ENCODE measurements at places on chromosomes 2 and 18.

GRCh38 chr2:102553601-102554000 is 65.8 kb upstream of the SLC9A2 start:
- no peak for DNase-seq

GRCh38 chr2:232456296-232457120 is 555 bp downstream of the ALPI start:
- DNase-seq = no peak

DNA sequence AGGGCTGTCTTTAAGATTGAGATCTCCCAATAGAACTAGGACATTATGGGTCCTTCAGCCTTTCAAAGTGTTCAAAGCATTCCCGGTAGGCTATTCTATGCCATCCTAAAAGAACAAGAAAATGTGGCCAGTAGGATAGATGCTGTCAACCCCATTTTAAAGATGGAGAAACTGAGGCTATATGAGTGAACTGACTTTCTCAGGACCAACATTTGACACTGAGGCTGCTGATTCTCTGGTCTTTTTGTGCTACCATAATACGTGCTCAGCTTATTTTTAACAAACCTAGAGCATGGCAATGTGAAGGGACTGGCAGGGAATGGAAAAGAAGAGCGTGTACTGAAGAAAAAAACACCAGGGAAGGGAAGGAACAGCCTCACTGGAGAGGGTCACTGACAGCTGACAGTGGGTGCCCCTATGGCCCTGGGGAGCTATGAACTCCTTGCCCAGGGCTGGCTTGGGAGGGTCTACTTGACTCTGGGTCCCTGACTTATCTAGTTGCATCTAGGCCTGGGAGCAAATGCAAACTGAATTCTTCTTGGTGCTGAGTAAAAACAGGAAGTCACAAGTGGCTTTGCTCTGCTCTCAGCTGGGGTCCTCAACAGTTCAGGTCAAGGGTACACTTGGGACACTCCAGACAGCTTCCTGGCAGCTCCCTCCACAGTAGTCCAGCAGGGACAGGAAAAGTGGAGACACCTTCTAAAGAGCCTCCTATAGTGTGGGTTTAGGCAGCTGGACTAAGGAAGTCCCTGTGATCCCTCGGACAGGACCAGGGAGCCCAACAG is 2.3 kb downstream of the CYRIA start:
- DNase-seq = no peak

DNA sequence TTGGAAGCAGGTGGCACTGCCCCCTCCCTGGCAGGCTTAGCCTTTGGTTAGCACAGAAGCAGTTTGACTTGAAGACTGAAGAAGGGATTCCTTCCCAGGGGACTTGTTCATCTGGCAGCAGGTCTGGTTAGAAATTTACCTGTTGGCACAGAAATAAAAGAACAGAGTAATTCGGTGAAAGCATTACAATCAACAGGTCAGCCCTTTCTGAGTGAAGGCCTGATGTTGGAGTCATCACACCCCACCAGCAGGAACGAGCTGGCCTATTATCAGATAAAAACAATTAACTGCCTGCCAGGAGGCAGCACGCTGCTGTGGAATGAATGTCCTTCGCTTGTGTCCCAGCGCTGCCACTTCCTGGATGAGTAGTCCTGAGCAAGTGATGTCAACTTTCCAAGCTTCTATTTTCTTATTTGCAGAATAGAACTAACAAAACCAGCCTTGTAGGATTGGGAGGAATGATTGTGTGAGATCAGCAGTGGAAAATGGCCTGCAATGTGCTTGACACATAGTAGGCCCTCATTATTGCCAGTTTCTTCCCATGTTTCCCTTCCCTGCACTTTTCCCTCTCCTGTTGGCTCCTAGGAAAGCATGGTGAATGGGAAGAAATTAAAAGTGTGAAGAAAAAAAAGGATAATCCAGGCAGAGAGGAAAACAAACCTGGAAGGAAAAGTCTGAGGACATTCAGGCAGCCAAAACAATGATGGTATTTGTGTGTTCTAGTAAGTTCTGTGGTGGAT is 29.0 kb downstream of the LGALSL start:
- DNase-seq = no peak

DNA sequence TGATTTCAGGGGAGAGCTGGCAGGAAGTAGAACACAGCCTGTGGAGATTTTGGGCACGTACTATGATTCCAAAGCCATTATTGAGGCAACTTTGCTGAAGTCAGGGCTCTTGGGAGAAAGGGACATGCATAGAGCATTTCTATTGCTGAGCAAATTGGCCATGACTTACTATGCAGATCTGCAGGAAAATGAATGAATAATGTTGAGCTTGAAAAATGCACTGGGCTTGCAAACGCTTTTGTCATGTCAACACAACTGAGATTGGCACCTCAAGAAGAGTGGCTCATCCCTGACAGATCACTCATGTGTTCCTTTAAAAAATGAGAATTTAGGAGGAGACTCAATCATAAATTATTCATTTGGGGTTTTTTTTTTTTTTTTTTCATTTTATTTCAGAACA is 230.5 kb downstream of the MBD2 start:
- DNase-seq = no peak

DNA sequence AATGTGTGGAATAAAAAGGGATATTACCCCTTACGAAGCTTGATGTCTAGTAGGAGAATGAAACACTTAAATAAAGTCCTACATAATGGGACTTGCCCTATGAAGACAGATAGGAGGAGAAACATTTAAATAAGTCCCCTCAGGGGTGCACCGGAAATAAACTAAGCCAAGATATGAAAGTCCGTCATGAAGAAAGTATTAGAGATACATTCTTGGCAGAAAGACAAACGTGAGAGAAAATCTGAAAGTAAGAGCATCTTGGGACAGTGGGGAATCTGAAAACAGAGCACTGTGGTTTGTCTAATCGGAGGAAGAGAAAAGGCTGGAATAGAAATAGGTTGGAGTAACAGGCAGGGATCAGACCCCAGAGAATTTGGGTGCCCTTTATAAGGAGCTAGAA is 516.9 kb upstream of the DSEL start:
- DNase-seq = no peak

GRCh38 chr2:45469314-45470099 is 141.6 kb downstream of the SRBD1 start:
- DNase-seq = no peak

DNA sequence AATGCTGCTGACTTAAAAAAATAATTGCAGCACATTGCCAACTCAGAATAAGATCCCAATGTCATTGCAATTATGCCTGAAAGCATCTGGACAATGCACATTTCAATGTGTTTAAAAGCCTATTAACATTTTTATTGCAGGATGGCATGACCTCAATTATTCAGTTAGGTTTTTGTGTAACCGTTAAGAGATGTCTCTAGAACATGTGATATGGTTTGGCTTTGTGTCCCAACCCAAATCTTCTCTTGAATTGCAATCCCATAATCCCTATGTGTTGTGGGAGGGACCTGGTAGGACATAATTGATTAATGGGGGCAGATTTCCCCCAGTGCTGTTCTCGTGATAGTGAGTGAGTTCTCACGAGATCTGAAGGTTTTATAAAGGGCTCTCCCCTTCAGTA is 43.2 kb upstream of the ZC3H15 start:
- DNase-seq = no peak

- no peak for DNase-seq
These were observed 121.4 kb downstream of the ASXL3 start for GRCh38 chr18:33699372-33699771.

DNA sequence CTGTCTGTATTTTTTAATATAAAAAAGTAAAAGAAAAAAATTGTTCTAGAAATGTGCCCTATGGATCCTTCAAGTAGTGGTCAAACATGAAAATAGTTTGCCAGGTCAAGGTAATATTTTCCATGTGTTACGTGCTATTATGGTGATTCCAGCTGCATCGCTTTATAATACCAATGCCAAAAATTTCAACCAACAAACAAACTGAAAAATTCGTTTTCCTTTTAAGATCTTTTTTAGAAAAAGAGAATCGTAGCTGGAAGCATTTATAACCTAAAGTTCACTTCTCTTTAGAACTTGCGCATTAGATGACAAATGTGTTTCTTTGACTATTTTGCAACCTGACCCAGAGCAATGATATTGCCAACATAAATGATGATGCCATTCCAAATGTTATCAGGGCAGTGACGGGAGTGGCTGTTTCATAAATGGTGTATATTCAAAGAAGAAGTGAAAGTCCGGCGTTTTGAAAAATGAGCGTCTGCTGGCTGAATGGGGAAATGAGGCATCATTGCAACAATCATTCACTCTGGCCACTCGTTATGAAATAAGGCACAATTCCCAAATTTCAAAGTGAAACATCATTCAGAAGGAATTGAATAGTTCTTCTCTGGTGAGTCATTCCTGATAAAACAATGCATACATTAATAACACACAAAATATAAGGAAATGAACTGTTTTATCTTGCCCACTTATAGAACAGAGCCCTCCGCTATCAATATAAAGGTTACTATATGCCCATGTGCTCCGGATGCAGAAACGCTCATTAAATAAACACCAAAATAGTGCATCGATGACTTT is 297.4 kb downstream of the TGIF1 start:
- no peak for DNase-seq

GRCh38 chr18:36499938-36500337 is 202.4 kb downstream of the FHOD3 start:
- no peak for DNase-seq

DNA sequence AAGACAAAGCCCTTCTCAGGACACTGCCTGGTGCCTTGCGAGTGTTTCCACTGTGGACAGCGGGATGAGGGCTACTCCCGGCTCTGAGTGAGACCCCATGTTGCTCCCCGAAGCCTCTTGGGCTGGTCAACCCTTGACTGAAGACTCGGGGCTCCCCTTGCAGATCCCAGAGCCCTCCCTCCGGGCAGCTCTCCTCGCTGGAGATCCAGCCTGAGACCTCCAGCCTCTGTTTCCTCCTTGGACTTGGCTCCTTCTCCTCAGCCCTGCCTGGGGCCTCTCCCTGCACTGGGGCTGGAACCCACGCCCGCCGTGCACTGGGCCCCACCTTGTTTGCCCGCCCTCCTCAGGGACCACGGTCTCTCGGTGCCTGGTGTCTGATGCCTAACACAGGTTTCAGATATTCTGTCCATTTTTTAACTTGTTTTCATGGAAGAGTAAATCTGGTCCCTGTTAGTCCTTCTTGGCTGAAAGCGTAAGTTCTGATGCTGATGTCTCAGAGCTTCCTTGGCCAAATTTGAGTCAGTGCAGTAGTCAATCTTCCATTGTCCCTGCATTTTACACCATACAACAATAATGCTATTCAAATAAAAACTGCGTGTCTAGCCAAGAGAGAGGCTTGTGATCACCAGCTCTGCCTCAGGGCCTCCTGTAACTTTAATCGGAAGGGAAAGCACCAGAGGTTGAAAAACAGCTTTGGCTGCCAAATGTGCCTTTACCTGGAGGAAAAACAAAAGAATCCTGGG is 139.3 kb upstream of the CTDP1 start:
- no peak for DNase-seq

DNA sequence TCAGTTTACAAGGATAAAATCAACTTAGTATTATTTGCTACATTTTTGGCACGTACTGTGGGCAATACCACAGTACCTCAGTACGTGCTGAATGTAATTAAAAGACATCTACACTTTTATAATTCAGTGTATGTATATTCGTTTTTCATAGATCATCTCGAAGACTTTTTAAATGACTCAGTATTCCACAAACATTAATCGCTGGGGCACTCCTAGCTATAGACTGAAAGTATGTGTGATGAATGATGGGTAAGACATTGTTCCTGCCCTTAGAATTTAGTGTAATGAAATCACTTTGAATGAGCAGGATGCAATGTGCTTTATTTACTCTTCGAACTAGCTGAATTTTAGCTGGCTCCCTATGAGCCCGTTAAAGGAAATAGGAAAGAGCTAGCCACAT is 245.6 kb upstream of the RASGRP3 start:
- no peak for DNase-seq

DNA sequence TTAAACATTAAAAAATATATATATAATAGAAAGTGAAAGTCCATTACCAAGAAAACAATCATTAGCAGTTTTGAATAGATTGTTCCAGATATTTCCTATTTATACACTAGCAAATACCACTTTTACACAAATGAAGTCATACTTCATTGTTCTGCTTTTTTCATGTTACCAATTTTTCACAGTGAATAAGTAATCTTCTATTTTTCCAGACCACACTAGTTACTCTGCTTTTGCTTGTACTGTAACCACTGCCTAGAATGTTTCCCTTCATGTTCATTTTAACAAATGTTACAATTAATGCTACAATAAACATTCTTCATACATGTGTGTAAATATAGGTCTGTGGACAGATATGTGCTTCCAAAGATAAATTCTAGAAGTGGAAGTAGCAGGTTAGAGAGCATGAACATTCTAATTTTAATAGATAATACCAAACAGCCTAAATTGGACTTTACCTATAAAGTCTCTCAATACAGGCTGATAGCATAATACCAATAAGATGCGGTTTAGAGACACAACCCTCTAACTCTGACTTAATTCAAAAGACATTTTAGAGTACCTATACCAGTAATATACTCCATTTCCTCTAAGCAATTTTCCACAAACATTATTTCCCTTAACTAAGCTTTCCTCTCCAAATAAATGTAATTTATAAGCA is 17.0 kb downstream of the ITSN2 start:
- no peak for DNase-seq

GRCh38 chr2:236874866-236875481 is 210.7 kb upstream of the COPS8 start:
- DNase-seq = no peak

DNA sequence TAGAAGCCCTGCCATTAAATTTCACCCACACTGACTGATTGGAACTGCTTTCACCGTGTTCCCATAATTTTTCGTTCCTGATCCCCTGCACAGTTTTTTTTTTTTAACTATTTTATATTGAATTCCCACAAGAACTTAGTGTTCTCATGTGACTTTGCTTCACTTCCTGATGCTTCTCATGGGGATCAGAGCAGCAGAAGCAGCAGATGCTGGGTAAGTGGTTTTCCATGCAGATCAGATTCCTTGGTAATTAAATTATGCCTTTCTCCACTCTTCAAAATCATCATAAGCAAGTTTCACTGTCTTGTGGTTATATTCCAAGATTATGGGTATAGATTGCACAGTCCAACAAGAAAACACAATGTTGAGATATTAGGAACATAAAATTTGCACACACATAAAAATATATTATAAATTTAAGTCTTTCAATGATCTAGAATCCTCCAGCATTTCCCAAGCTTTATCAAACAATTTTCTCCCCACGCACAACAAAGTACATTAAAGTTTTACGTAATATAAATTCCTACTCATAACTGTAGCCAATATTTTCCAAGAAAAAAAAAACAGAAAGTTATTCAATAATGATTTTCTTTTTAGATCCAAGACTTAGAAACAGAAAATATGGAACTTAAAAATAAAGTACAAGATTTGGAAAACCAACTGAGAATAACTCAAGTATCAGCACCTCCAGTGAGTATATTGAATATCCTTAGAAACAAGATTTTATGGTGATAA is 277.9 kb downstream of the GULP1 start:
- DNase-seq = no peak

GRCh38 chr2:99066075-99066958 is 75.2 kb upstream of the C2orf15 start:
- DNase-seq = no peak

- DNase-seq = no peak
These were observed 282.7 kb downstream of the EPHA4 start for GRCh38 chr2:221289389-221289788.
